ENCODE measurements at places on chromosomes 1 and 21.

DNA sequence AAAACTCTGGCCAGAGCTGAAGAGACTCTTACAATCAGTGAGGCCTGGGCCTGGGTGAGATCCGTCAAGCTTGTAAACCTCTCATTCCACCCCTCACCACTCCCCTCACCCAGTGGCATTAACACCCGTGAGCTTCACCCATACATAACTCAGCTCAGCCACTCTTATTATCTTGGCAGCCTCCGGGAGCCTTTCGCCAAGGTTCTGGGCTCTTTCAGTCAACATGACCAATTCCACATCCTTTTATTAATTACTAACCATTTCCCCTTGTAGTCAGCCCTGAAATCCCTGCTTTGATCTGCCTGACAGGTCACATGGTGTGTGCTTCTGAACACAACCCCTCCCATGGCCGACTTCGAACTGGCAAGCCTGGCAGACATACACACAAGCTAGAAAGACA, 134.8 kb downstream of the SETD4 start:
- no peak for DNase-seq

DNA sequence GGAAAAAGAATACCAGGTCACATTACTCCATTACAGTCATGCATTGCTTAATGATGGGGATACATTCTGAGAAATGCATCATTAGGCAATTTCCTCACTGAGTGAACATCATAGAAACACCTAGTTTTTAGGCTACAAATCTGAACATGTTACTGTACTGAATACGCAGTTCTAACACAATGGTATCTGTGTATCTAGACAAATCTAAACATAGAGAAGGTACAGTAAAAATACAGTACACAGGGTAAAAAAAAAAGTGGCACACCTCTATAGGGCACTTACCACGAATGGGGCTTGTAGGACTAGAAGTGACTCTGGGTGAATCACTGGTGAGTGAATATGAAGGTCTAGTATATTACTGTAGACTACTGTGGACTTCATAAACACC, 115.7 kb downstream of the AKT3 start:
- no peak for DNase-seq

DNA sequence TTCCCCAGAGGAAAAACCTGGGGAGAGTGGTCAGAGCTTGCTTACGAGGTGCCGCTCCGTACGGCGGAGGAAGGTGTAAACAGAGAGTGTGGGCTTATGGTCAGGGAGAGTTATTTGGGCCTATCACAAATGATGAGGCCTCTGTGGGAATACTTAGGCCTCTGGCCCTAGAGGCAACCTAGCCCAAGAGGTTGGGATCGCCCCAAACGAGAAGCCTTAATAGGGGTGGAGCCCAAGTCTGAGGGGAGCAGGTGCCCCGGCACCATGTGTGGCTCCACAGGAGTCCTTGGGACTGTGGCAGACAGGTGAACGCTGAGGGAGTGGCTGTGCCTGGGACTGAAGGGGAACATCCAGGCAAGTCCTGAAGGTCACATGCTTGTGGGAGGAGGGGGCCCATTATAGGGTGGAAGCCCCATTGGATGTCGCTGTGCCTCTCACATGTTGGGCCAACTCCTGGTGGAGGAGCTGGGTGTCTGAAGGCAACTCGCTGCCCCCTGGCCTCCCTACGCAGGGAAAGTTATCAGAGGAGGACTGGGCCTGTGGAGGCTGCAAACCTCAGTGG, 135.1 kb downstream of the ZSCAN20 start:
- DNase-seq, result no peak

DNA sequence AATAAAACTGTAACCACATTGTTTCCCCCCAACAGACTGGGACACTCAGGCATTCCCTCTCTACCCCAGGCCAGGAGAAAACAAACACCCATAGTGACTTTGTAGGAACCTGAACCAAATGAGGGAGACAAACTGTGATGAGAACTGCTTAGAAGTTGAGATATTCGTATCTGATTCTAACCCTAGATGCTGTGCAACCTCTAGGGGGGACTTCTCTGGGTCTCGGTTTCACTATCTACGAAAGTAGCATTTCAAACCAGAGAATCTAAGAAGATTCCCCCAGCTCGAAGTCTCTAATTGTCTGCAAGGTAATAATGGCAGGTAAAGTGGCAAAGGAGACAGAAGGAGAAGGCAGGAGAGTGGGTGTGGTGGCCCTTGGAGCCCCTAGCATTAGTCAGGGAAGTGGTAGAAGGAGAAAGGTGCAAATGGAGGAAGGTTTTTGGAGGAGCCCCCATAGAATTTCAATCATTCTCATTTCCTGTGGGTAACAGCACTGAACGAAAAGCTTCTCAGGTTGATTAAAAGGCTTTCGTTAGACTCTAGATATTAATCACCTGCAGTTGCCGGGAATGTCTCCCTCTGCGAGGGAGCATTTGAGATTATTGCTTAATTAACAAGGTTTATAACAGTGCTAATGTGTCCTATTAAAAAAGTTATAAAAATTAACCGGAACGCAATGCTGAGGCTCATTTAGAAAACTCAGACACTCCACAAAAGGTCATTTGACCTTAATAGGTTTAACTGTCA, 46.4 kb downstream of the BEND5 start:
- no peak for DNase-seq

All from cortex of kidney (tissue), 1 donor.